Upper lobe of left lung (tissue), 6 donors: ENCODE measurements at places on chromosomes 12 and 14.

DNA sequence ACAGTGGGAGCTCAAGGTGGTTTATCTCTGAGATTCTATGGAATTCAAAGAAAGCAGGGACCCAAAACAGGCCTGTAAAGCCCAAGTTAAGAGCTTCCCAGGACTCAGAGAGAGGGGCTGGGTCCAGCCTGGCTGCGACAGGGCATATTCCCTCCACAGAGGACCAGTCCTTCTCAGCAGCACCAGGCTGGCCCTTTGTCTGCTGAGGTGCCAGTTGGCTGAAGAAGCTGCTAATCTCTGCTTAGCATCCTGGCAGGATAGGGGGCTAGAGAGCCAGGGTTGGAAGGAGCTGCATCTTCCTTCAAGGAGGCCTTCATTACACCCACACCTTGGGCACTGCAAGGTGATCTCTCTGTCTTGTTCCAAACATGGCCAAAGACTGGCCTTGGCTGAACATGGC is 68.3 kb upstream of the TUNAR start:
- no peaks in the 10 kb centered on the region for H3K27me3 ChIP-seq
- no peak for DNase-seq
- H3K27ac ChIP-seq = no peak overlapping the region
- no peaks in the 10 kb centered on the region for H3K36me3 ChIP-seq
- H3K4me1 ChIP-seq = no peaks in the 10 kb centered on the region
- H3K4me3 ChIP-seq = no peak overlapping the region

DNA sequence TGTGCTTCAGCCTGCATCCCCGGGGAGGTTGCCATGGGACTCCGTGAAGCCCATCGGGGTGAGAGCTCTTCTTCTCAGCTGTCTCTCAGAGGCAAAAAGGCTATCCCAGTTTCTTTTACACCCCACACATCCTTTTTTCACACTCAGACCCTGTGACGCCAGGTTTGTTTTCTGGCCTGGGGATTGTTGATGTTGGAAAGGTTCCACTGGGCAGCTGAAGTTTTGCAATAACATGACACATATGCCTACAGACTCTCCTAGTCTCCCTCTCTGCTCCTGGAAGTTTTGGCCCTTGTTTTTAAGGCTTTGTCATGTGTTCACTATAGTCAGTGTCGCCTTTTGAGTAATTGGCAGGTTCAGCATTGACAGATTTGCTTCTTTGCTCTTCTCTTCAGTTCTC is 118.6 kb downstream of the SMOC1 start:
- no peaks in the 10 kb centered on the region for H3K36me3 ChIP-seq
- no peak for DNase-seq
- H3K27ac ChIP-seq = no peak overlapping the region
- H3K4me3 ChIP-seq = no peak overlapping the region
- H3K4me1 ChIP-seq = no peaks in the 10 kb centered on the region

- H3K27ac ChIP-seq = no peak overlapping the region
- no peak overlapping the region for H3K4me3 ChIP-seq
- H3K27me3 ChIP-seq = no peaks in the 10 kb centered on the region
- no peak for DNase-seq
- H3K36me3 ChIP-seq = peaks cover 14% of the 10 kb centered on the region
- H3K4me1 ChIP-seq = no peaks in the 10 kb centered on the region
These were observed 12.5 kb downstream of the TIMM9 start for GRCh38 chr14:58414845-58415244.

DNA sequence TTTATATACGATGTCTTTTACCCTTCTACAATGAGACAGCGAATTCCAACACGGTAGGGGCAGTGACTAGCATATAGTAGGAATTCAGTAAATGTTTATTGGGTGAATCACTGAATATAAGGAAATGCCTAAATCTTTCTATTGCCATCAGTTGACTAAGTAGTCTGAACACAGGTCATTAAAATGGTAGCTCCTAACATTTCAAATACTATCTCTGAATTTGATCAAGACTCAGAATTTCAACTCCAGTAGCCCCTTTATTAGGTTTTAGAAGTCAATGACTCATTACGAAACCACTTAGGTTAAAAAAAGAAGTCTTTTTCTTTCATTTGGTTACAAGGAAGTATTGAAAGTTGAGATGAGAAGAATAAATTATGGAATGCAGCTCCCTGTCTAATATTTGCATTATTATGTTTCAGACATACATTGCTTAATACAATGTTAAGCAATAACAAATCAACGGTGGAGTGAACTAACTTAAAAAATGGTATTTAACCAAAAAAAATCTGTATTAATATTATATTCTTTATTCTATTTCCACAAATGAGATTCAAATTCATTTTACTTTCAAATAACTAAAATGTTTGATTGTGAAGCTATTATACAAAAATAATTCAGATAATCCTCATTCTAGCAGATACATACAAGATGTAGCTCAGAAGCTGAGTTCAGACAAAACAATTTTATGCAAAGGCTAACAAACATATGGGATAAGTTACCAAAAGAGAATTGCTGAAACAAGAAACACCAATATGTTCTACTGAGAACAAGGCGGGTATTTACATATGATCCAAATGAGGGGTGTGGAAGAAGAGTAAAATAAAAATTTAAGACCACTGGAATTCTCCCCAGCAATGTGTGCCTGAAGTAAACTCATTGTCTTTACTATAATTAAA is 302.7 kb downstream of the CEP128 start:
- no peaks in the 10 kb centered on the region for H3K27me3 ChIP-seq
- H3K36me3 ChIP-seq = no peaks in the 10 kb centered on the region
- no peak overlapping the region for H3K4me3 ChIP-seq
- H3K4me1 ChIP-seq = no peaks in the 10 kb centered on the region

- H3K36me3 ChIP-seq = peaks cover 5% of the 10 kb centered on the region
- peaks cover 39% of the 10 kb centered on the region for H3K4me1 ChIP-seq
- no peaks in the 10 kb centered on the region for H3K27me3 ChIP-seq
- peak; percentile 95 for DNase-seq
These were observed 1.0 kb upstream of the DUSP6 start for GRCh38 chr12:89353188-89353822.

- H3K4me3 ChIP-seq = peak overlapping the region; percentile 94
- H3K27ac ChIP-seq = peak overlapping the region; percentile 98
- DNase-seq = no peak
- H3K27me3 ChIP-seq = no peaks in the 10 kb centered on the region
These were observed 729 bp upstream of the M6PR start for GRCh38 chr12:8950221-8950527.

- H3K4me3 ChIP-seq = no peak overlapping the region
- H3K27ac ChIP-seq = no peak overlapping the region
- DNase-seq = no peak
- H3K27me3 ChIP-seq = no peaks in the 10 kb centered on the region
- no peaks in the 10 kb centered on the region for H3K4me1 ChIP-seq
- H3K36me3 ChIP-seq = no peaks in the 10 kb centered on the region
These were observed 1076.5 kb upstream of the FLRT2 start for GRCh38 chr14:84453307-84453950.

- H3K27ac ChIP-seq = no peak overlapping the region
- DNase-seq = no peak
- H3K36me3 ChIP-seq = peaks cover 8% of the 10 kb centered on the region
These were observed 133.9 kb upstream of the EVL start for GRCh38 chr14:99931308-99931707.
